CD4-positive, alpha-beta T cell (primary cell): ENCODE measurements at places on chromosomes 16 and 17.

GRCh38 chr16:17304106-17304490 is 166.7 kb downstream of the XYLT1 start:
- DNase-seq: no peak

DNA sequence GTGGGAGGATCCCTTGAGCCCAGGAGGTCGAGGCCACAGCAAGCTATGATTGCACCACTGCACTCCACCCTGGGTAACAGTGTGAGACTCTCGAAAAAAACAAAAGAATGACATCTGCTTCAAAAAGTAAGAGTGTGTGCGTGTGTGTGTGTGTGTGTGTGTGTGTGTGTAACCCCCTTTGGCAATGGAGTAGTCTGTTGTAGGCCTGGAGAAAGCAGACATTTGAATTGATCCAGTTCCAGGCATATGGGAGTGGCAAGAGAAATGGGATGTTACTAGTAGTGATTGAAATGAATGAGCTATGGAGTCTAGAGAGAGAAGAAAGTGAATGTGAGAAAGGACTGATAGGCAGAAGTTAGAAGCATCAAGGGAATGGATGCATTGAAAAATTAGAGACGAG is 9.9 kb downstream of the CASC3 start:
- no peak for DNase-seq

DNA sequence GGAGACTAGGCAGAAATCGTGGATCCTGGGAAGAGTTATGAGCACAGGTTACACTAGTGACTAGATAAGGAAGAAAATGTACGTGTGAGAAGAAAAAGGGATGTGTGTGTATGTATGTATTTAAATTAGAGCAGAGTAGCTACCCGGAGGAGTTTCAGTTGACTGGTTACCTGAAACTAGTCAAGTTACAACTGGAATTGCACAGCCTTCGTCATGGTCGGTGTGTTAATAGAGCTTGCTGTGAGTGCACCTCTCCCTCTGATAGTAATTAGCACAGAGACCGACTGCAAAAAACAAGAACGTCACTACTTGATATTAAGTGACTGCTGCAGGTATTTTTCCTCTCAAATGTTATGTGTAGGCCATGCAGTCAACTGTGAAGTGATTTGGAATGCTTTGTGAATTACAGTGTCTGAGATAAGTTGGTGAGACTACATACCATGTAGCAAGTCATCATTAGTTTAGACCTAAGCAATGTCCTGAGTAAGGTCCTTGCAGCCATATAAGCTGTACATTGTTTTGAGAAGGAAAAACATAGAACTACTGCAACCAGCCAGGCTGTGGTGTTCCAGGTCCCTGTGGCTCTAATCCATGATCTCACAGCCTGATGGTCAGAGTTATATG is 95.7 kb downstream of the WNT3 start:
- no peak for DNase-seq

- peak; percentile 44 for DNase-seq
Measured at GRCh38 chr17:62720126-62720850, 87.8 kb downstream of the MARCHF10 start.

DNA sequence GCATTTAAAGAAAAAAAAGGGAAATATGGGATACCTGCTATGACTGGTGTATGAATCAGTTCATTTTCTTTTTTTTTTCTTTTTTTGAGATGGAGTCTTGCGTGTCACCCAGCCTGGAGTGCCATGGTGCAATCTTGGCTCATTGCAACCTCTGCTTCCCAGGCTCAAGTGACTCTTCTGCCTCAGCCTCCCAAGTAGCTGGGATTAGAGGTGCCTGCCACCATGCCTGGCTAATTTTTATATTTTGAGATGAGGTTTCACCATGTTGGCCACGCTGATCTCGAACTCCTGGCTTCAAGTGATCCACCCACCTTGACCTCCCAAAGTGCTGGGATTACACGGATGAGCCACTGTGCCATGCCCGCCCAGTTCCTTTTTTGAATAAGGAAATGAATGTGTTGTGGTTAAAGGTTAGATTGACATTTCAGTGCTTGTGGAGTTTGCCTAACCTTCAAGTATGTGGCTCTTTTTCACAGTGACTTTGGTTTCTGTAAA is 7.7 kb downstream of the HAPSTR1 start:
- DNase-seq: no peak

GRCh38 chr17:76805319-76805718 is 62.9 kb upstream of the MGAT5B start:
- no peak for DNase-seq

DNA sequence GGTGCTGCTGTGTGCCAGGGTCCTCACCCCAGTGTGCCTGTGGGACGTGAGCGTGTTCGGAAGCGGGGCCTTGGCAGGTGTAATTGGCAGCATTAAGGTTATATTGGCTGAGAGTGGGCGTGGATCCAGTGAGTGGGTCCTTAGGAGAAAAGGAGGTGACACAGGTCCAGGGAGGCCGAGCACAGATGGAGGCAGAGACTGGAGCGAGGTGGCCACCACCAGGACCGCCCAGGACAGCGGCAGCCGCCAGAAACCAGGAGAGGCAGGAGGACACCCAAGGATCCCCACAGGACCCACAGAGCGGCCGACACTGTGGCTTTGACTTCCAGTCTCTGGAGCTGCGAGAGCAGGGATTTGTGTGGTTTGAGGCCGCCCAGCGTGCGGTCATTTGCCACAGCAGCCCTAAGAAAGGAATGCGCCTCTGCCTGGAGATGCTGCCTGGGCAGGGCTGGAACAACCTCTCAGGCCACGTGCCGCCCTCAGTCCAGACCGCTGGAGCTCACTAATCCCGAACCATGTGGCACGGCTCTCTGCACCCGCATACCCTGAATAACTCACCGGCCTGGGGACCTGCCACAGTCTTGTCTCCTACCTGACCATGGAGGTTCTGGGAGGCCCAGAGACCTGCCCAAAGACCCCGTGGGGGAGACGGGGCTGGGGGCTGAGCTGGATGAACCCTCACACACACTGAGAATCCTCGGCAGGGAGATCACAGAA is 45.4 kb downstream of the SOX8 start:
- DNase-seq: no peak

DNA sequence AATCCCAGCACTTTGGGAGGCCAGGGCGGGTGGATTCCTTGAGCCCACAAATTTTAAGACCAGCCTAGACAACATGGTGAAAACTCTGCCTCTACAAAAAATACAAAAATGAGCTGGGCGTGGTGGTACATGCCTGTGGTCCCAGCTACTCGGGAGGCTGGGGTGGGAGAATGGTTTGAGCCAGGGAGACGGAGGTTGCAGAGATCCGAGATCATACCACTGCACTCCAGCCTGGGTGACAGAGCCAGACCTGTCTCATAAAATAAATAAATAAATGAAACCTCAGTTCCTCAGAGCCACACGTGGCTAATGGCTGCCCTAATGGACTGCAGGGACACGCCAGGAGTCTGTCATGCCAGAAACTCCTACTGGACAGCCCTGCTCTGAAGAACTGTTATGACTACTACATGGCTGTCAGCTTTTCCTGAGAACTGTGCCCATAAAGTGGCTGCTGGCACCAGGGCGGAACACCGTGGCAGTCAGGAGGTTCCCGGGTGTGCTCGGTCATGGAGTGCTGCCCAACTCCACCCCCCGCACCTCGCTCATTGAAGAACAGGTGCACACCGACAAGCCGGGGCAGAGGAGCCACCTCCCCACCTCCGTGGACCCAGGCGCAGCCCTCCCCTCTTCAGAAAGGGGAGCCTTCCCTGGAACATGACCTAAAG is 4.3 kb downstream of the TMEM11 start:
- no peak for DNase-seq

DNA sequence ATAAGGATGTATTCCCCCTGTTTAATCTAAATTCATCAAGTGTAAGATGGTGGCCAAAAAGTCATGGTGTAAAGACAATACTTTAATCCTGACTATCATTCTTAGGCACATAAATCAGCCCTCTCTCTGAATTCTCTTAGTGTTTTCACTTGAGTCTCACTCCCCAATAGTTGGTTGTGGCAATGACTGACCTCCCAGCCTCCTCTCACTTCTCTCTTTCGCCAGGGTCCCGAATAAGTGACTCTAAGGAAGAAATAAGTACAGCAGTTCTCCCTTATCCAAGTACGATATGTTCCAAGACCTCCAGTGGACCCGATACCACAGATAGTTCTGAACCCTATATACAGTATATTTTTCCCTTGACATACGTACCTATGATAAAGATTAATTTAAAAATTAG is 335.3 kb downstream of the MAF start:
- no peak for DNase-seq

- DNase-seq: no peak
Measured at GRCh38 chr17:77257596-77258458, 117.1 kb downstream of the SEC14L1 start.

- no peak for DNase-seq
Measured at GRCh38 chr17:69672924-69673323, 258.4 kb downstream of the MAP2K6 start.

GRCh38 chr16:30876867-30877266 is 17.0 kb downstream of the BCL7C start:
- no peak for DNase-seq

GRCh38 chr16:27977966-27978365 is 85.5 kb downstream of the GSG1L start:
- DNase-seq: no peak

DNA sequence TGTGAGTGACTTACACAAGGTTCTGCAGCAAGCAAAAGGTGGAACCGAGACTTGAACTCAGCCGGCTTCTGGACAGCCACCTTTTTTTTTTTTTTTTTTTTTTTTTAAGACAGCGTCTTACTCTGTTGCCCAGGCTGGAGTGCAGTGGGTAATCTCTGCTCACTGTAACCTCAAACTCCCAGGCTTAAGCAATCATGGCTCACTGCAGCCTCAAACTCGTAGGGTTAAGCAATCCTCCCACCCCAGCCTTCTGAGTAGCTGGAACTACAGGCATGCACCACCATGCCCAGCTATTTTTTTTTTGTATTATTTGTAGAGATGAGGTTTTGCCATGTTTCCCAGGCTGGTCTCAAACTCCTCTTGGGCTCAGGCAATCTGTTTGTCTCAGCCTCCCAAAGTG is 55.2 kb upstream of the GOT2 start:
- DNase-seq: no peak

DNA sequence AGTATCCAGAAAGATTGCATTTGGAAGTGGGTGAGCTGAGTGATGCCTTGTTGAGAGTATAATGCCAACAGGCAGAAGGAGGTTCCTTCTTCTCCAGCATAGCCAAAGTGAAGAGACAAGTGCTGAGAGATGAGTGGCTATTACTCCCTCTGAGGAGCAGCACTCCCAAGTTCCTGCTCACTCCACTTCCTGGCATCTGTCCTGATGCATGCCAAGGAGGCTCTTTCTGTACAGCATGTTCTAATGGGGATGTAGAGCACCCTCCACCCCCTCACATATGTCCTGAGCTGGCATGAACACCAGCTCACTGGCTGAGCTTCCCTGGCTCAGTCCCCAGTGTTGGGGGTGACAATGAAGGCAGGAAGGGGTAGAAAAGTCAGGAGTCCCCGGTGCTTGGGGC is 44.2 kb upstream of the DNAH9 start:
- DNase-seq: no peak

DNA sequence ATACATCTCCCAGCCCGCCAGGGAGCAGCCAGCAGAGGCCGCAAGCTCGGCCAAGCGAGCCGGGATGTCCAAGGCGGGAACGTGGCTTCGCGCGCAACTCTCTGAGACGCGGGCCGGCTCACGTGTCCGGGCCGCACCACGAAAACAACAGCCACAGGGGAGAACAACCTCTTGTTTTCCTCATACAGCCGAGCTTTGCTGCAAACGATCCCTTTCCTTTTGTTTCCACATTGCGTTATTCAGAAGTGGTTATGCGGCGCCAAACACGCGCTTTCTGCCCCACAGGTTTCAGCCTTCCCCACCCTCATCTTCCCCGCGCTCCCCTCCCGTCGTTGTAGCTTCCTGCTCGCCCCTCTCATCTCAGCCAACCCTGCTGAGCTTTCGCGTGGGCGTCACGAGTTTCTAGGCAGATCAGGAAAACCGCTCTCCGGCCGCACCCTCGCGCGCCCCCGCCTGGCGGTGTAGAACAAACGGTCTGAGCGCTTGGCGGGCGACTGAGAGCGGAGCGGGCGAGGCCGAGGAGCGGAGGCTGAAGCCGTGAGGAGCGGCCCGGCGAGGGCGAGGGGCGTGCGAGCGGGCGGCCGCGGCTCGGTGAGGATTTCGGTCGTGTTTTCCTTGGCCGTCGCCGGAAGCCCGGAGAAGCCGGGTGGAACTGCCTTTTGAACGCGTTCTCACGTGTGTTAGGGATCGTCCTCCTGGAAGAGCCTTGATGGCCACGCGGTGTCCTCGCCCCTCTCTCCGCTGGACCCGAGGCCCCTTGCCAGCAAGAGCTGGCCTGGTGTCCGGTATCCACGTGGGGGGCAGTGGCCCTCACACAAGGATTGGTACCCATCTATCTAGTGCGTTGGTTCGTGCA is 6.6 kb upstream of the SMARCD2 start:
- DNase-seq: peak; percentile 96

DNA sequence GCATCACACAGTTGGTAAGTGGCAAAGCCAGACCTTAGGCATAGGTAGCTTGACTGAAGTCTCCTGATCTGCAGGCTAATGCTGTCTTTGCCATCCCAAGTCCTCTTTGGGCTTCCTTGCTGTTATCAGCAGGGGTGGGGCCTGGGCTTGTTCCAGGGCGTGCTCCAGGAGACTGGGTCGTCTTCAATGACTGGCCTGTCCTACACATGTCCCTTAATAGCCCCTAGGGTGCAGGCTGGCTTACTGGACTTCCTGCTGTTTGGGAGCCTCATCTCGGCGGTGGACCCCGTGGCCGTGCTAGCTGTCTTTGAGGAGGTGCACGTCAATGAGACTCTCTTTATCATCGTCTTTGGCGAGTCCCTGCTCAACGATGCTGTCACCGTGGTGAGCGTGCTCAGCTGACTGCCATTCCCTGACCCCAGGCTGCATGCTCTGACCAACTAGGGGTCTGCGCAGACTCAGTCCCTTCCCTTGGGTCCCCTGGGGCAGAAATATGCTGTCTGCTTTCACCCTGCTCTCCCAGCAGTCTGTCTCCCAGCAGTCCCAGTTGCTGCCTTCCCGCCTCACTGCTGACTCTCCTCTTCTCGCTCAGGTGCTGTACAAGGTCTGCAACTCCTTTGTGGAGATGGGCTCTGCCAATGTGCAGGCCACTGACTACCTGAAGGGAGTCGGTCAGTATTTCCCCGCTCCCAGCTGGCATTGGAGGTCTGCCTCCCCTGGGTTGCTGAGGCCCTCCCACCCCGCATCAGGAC is 6.2 kb downstream of the SLC9A5 start:
- DNase-seq: no peak

DNA sequence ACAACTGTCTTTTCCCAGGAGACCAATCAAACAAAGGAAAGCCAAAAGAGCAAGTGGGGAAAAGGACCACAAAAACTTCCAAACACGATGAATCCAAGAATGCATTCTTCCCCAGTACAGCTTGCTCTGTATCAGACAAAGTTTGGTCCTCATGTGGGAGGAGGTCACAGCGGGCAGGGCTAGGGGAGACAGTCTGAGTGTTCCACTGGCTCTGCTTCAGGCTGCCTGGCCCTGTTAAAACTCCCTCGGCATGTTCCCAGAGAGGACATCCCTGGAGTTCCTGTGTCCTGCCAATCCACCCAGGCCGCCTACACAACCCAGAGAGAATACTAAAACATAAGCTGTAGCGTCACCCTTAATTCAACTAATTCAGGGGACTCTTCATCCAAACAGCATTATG is 415.1 kb upstream of the DYNLRB2 start:
- DNase-seq: no peak
